Pulmonary artery endothelial cell (primary cell): ENCODE measurements at places on chromosomes 1 and 21. TPM values are rescaled to one million over a fixed set of nuclear protein-coding genes. Genes with fewer than 3 reads are reported as not detected.

The PTPN14 gene
- total RNA-seq, result 56.0 and 58.9 TPM in 2 replicates

The NR1I3 gene
- not detected in 2 replicates for total RNA-seq

The EXOC8 gene
- 21.2 and 28.9 TPM in 2 replicates for total RNA-seq

The RABIF gene
- total RNA-seq, result 9.4 and 11.5 TPM in 2 replicates

The USP24 gene
- 39.1 and 49.2 TPM in 2 replicates for total RNA-seq

GRCh38 chr1:109508873-109509175 lies 703 bp downstream of the AMIGO1 start:
- no peak for DNase-seq

- DNase-seq, result no peak
Measured at GRCh38 chr21:26754853-26755252, 90.4 kb downstream of the ADAMTS1 start.

DNA sequence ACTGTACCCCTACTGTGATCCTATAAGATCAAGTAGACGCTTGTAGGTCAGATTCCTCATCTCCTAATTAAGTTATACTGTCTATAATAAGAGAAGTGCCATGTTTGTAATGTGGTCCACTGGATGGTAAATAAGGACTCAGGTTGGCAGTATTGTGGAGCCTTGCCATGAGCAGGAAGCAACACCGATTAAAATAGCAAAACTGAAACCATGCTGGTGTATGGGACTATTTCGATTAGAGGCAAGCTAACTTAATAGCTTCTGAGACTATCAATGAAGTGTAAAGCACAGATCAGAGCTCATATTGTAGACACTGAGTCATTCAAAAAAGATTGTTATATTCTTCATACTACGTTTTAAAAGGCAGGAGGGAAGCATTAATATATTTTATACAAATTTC lies 348.8 kb downstream of the HHAT start:
- no peak for DNase-seq

GRCh38 chr1:235516862-235517446 lies 12.7 kb upstream of the B3GALNT2 start:
- DNase-seq, result no peak

DNA sequence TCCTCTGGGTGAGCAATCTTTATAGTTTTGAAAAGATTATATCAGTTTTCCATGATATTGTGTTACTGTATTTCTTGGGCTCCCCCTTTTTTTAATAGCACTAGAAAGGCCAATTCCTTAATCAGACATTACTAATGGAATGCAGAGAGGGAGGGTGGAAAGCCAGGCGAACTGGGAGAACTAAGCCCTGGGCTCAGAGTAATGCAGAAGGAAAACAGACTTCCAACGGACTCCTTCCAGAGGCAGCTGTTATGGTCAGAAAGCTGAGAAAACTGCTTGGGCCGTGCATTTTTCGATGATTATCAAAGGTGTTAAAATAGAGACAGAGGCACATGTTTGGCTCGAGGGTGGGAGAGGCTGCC lies 206.3 kb downstream of the FOXD2 start:
- no peak for DNase-seq

- no peak for DNase-seq
Measured at GRCh38 chr21:15063814-15064575, 805 bp downstream of the NRIP1 start.

DNA sequence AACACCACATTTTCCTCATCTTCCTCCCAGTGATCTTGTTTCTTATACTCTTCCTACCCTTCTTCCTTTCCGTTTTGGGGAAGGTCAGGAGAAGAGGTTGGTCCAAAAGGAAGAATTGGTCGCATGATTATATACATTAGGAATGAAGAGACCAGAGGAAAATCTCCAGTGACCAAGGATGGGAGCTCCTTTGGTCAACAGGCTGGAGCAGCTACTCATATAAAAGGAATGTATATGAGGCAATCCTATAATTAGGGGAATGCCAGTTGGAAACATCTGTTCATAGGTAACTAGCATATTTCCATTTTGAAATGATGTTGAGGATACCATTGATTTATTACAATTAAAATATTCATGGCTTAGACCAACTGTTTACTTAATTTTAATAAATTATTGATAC lies 114.5 kb downstream of the LRRC40 start:
- DNase-seq, result no peak

DNA sequence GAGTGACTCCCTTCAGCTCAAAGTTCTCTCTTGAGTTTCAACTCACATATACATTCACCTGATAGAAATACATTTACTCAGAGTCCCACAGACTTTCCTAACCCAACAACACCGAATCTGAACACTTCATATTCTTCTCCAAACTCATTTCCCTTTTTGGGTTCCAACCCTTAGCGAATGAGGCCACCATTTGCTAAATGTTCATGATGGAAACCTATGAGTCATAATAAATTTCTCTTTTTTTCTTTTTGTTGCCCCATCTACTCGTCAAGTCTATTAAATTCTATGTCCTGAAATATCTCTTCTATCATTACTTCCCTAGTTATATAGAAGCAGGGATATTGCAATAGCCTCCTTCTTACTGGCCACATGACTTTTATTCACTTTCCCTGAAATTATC lies 100.1 kb downstream of the HLX start:
- DNase-seq, result no peak

GRCh38 chr1:19066248-19066873 lies 109.9 kb upstream of the IFFO2 start:
- DNase-seq, result no peak

DNA sequence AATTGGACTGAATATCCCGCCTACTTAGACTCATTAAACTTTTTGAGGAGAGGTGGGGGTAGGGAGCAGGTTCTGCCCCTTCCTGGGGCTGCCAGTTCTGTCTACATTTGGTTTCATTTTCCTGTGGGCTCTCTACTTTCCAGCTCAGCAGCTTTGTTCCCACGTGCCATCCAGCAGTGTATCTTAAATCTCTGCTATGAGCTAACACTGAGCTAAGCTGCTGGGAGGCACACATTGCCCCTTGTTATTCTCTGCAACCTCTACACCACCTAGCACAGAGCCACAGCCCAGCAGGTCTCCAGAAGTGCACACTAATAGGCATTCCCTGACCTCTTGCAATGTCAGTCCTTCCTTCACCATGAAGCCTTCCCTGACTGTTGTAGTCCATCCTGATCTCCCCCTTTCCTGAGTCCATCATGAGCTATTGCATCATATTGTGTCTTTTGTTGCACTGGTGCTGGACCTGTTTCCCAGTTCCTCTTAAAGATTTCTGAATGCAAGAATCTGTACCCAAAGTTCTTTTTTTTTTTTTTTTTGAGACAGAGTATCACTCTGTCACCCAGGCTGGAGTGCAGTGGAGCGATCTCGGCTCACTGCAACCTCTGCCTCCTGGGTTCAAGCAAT lies 28.7 kb upstream of the NRDC start:
- no peak for DNase-seq

GRCh38 chr1:43509007-43509739 lies 21.5 kb upstream of the PTPRF start:
- DNase-seq, result no peak

- no peak for DNase-seq
Measured at GRCh38 chr1:151199873-151200581, 1.7 kb downstream of the PIP5K1A start.

- no peak for DNase-seq
Measured at GRCh38 chr1:235599536-235599935, 50.0 kb downstream of the GNG4 start.
